NCI-H748 treated with DMSO at 0.1 percent for 48 hours (cell line): ENCODE measurements at places on chromosomes 2 and 18.

DNA sequence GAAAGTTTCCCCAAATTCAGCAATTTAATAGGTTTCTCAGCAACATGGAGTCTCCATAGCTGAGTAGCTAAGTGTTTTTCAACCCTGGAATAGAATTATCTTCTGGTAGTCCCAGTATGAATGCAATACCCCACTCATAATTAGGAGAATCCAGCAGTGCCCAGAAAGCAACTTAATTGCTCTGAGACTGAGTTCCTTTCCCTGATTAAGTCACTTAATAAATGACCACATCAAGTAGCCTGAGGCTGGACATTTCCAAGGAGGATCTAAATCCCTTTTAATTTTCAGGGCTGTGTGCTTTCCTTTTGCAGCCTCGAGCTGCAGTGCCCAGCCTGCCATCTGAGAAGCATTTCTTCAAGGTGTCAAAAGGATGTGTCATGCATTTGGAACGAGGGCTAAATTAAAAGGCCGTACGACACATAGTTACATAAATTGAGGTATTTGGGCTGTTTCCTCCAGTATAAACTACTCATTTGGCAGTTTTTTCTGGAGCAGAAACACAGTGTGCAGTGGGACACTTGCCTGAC lies 17.7 kb upstream of the SIX2 start:
- DNase-seq: no peak

DNA sequence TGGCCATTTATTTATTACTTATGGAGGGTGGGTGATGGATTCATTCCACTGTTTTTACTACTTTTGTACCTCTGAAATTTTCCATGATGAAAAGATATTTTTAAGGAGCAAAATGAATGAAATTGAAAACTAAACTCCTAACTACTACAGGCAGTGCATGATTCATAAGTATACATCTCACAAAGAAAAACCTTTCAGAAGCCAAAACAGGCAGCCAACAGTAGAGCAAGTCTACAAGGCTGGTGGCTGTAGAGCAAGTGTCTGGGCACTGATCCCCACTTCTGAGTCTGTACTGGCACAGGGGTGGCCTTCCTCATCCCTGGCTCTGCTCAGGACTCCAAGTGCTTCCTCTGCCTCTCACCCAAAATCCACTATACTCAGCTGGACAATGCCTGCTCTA lies 8.2 kb upstream of the RMP24 start:
- DNase-seq: no peak

DNA sequence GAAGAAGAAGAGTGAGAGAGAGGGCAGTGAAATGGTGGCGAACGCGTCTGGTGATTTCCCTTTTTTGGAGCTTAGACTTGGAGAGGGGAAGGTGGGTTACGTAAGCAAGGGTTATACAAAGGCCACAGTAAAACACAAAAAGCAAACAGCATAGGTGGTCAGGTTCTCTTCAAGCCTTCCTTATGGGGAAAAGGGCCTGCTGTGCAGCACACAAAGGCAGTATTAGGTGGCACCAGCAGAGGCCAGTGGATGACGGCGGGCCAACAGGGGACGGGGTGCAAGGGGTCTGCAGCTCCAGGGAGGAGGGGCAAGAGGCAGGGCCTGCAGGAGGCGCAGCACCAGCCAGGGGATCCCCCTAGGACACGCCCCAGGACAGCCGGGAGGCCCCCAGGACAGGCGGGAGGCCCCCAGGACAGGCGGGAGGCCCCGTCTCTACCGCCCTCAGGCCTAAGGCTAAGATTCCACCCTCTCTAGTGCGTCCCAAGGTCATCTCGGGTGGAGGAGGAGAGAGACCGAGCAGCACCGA lies 32.6 kb upstream of the NPC1 start:
- DNase-seq: no peak

DNA sequence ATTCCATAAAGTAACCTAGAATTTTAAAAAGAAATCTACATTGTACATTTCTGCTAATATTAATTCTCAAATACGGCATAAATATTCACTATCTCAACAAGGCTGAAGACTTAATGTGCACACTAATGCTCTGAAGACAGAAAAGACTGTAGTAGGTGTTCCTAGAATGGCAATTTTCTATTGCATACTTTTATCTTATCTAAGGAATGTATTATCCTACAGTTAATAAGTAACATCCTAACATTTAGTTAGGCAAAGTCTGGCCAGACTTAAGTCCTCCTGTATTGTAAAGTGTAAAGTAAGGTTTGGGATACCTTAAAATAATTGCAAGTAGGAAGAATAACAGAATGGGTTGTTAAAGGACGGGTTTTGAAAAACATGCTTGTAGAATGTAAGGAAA lies 42.2 kb downstream of the CHST9 start:
- no peak for DNase-seq

GRCh38 chr2:117794668-117795067 lies 19.8 kb upstream of the DDX18 start:
- DNase-seq: no peak

DNA sequence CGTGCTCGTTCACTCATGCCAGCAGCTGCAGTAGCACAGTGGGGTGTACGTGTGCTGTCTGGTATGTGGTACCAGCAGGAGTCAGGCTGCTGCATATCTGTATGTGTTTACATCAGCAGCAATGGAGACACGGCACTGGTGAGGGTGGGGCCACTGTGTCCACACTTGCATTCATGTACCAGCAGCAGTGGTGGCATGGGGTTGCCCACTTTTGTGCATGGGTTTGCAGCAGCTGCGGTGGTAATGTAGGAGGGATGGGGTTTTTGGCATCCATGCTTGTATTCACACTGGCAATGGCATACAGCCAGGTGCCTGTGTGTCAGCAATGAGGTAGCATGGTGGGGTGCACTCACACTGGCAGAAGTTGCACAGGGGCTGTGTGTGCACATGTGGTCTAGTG lies 187.8 kb downstream of the KCNJ3 start:
- no peak for DNase-seq

GRCh38 chr2:239226677-239227581 lies 173.9 kb downstream of the HDAC4 start:
- DNase-seq: no peak

DNA sequence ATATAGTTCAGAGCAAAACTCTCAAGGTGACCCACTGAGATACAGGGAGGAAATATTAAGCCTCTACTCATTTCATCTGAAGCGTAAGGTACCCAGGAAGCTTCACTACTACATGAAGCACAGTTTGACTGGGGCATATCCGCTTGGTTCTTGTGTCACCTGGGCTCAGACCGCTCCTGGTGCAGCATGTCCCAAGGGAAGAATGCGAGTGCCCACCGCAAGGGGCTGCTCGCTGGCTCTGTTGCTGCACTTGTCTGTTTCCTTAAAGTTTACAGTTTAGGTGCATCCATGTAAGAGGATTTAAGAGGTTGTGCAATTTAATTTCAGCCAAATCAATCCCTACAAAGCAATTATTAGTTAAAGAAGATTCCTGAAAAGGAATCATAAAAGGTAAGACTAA lies 507.8 kb downstream of the FBXO15 start:
- DNase-seq: no peak

DNA sequence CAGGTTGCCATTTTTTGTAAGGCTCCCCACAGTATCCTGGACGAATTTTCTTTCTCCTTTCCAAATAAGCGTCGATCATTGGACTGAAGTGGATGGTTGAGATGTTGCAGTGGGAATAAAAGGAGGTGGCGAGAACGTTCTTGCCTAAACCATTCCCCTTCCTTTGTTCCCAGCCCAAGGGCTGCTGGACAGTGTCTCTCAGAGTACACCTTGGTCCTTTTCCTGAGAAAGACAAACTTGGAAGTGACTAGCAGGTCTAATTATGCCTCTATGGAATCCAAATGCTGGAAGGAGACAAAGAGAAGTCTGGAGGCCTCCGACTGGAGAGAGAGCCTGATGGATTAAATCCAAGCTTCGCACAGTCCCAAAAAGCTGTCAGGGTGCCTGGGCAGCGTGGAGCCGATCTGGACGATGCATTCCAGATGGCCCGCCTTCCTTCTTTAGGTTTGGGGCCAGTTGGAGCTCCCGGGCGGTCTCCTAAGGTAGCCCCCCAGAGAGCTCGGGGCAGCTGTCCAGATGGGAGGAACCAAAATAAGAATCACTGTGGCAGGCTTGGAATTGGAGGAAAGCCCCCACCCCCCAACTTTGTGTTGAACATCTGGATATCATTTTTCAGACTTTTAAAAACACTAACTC lies 186.8 kb downstream of the TMEM247 start:
- no peak for DNase-seq

GRCh38 chr18:6370410-6370809 lies 44.3 kb downstream of the L3MBTL4 start:
- peak; percentile 29 for DNase-seq

- DNase-seq: no peak
These were observed 52.7 kb upstream of the NPAS2 start for GRCh38 chr2:100767224-100767653.

DNA sequence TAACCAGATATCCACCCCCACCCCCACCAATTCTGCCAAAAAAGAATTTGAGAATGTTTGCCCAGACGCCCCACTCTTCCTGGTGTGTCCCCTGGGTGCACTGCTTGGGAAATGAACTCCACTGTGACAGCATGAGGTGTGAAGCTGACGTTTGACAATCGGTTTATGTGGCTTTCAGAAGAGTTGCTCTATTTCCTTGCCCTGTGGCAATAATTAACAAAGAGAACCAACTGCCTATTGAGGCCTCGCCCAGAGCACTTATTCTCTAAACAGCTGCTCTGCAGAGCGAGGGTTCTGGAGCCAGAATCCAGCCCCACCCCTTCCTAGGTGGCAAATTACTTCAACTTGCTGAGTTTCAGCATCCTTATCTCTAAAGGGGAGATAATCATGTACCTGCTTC lies 115.8 kb upstream of the SIX3 start:
- peak; percentile 50 for DNase-seq

DNA sequence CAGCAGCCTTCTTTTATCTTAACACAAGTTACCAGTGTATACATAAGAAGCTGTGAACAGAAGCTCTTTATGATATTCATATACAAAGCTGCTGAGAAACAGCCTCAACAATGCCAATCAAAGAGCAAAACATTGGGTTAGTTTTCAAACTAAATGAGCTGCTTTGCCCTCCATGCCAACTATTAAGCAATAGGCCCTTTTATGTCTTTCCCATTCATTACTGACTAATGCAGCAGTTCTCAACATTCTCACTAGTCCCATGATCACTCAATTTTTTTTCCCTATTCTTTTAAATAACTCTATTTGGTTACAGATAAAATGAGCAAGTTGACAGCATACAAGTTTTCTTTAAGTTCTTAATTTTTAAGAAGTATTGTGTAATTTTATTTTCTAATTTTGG lies 57.9 kb upstream of the FRZB start:
- DNase-seq: no peak

DNA sequence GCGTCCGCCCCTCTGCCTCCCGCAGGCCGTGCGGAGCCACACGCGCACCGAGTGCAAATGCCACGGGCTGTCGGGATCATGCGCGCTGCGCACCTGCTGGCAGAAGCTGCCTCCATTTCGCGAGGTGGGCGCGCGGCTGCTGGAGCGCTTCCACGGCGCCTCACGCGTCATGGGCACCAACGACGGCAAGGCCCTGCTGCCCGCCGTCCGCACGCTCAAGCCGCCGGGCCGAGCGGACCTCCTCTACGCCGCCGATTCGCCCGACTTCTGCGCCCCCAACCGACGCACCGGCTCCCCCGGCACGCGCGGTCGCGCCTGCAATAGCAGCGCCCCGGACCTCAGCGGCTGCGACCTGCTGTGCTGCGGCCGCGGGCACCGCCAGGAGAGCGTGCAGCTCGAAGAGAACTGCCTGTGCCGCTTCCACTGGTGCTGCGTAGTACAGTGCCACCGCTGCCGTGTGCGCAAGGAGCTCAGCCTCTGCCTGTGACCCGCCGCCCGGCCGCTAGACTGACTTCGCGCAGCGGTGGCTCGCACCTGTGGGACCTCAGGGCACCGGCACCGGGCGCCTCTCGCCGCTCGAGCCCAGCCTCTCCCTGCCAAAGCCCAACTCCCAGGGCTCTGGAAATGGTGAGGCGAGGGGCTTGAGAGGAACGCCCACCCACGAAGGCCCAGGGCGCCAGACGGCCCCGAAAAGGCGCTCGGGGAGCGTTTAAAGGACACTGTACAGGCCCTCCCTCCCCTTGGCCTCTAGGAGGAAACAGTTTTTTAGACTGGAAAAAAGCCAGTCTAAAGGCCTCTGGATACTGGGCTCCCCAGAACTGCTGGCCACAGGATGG lies 7.1 kb upstream of the WNT10A start:
- peak; percentile 11 for DNase-seq

GRCh38 chr2:19676770-19677169 lies 225.0 kb downstream of the TTC32 start:
- DNase-seq: no peak

GRCh38 chr2:48601349-48601748 lies 16.3 kb upstream of the GTF2A1L start:
- peak; percentile 1 for DNase-seq

- no peak for DNase-seq
These were observed 15.1 kb downstream of the SPTBN1 start for GRCh38 chr2:54471221-54471711.

DNA sequence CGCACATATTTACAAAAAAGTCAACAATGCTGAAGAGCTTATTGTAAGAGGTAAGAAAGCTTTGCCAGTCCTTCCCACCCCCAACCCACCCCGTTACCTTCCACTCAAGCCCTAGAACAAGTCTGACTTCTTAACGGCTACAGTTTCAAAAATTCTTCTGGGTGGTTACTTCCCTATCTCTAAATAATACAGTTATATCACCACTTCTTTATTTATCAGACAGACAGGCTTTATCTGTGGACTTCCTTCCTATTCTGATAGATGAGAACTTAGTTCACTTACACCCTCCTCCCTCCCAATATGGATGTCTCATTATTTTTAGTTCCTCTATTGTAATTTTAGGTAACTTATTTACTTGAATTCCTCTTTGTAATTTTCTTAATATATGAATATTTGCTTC lies 26.7 kb upstream of the ACTR3 start:
- DNase-seq: no peak

DNA sequence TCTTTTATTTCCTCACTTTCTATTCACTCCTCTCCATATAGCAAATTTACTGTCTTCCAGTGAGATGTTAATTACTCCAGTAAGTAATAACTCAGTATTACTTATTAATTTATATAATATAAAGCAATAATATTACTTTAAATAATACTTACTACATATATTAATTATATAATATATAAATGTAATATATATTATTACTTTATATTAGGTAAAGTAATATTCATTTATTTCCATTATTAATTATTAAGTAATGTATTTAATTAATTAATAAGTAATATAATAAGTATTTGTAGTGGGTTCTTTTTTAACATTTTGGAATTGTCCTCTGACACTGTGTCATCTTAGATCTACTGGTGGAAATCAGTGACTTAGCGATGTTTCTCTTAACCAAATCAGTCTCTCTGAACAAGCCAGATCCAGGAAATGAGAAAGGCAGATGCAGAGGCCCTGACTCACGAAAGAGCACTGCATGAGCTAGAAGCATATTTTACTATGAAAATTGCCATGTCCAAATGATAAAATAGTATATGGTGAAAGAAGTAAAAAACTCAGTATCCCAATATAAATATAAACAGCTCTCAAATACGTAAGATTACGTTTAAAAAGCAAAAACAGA lies 115.9 kb downstream of the DSEL start:
- DNase-seq: no peak

DNA sequence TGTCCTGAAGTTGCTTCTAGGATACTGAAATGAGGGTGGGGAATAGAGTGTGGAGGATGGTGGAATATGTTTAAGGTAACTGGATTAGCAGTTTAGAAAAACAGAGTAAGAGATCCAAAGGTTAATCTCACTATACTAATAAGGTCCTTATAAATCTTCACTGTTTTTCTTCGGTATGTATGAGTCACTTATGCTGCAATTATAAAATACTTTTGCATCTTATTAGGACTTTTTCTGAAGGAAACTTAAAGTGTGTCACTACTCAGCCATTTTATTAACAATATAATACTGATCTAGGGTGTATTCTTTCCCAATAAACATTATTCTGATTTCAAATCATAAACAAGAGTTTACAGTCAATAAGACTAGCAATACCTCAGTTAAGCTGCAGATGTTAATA lies 182.3 kb downstream of the ZNF521 start:
- DNase-seq: no peak
